Activated CD8-positive, alpha-beta T cell treated with anti-CD3 and anti-CD28 coated beads, Interleukin-2, amount 10 ng/mL, durations not matched to agents 7 days and 5 days (primary cell): ENCODE measurements at places on chromosomes 11 and 22. TPM values are rescaled to one million over a fixed set of nuclear protein-coding genes. Genes with fewer than 3 reads are reported as not detected.

DNA sequence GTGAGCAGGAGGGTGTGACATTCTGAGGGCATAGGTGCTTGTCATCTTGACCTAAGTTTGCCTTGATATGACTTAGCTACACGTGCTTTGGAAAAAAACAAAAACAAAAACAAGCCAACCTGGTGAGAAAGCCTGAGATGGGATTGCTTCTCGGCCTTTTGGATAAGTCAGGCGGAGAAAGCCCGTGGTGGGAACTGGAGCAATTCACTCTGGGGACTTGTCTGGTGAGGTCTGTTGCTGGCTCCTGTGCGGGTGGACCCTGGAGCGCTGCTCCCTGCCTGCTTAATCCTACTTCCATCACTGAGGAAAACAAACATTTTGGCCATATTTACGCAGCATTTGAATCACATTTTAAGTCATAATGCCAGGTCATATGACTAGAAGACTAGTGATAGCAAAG, 100.3 kb downstream of the SNX19 start:
- DNase-seq, result no peak

GRCh38 chr22:43897751-43898261, 6.0 kb upstream of the PNPLA5 start:
- no peak for DNase-seq

GRCh38 chr11:3122775-3123201, 42.3 kb downstream of the OSBPL5 start:
- DNase-seq, result no peak

GRCh38 chr11:84455691-84456090, 1169.5 kb upstream of the CCDC90B start:
- no peak for DNase-seq

DNA sequence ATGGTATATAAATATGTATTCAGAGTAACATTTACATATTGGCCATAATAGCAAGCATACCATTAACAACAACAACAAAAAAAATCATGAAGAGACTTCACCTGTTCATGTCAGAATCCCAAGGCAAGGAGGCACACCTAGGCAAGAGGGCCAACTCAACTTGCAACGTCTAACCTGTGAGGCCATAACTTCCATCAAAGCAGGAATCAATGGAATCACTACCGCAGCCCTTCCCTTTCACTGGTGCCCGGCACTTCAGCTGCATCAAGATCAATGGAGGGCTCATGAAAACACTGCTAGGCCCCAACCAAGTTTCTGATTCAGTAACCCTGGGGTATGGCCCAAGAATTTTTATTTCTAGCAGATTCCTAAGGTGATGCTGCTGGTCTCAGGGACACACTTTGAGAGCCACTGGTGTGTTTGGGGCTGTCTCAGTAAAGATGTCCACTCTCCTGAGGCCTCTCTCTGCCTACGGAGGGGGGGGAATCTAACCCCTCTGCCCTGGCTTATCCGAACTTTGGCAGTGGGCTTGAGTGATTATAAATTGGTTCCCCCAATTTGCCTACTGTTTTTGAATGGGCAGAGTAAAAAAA, 8.0 kb downstream of the ZFTA start:
- DNase-seq, result no peak

The MRGPRX4 gene
- total RNA-seq, result not detected

The PDXP gene
- total RNA-seq, result 31.5 TPM

The KRTAP5-7 gene
- not detected for total RNA-seq

The NELL1 gene
- total RNA-seq, result not detected

The TMEM191B gene
- not detected for total RNA-seq

The TPH1 gene
- total RNA-seq, result 0.21 TPM
